ENCODE measurements at places on chromosomes 6 and 20.

DNA sequence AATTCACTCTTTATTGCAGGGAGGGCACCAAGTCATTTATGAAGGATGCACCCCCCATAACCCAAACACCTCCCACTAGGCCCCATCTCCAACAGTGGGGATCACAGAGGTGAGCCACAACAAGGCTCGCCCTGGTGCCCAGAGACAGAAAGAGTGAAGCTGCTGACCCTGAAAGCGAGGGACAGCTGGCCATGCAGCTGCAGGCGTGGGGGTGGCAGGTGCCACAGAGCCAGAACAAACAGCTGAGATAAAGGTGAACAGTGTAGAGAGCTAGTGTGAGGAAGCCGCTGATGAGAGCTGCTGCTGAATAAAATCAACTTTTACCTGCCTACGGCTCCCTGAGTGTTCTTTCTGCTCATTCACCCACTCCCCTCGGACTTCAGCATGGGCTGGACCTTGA, 18.8 kb upstream of the RGS17 start:
- DNase-seq, result no peak

GRCh38 chr6:105226598-105227294, 46.9 kb upstream of the POPDC3 start:
- no peak for DNase-seq

GRCh38 chr20:4507288-4507719, 214.4 kb upstream of the PRND start:
- peak; percentile 87 for DNase-seq

- no peak for DNase-seq
Observed at GRCh38 chr6:39610221-39610620, 115.0 kb downstream of the KIF6 start.

- peak; percentile 87 for DNase-seq
Observed at GRCh38 chr6:90098001-90098531, 198.6 kb downstream of the BACH2 start.

DNA sequence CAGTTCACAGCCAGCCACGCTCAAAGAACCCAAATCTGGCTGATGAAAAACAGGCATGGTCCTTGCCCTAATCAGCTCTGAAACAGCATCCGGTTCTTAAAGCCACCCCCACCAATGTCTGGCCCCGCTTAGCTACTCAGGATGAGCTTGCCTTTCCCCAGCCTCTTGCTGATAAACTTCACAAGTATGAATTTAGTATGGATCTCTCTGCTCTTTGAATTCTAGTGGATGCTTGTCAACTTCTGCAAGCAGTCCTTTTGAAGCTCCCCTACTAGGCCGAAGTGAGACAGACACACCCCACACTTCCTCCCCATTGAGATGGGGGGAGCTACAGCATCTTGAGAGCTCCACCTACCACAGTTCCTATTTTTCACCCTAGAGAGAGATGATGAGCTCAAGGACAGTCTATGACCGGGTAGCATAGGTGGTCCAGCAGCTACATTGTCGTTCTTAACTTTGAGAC, 36.7 kb downstream of the EBF4 start:
- DNase-seq, result no peak

DNA sequence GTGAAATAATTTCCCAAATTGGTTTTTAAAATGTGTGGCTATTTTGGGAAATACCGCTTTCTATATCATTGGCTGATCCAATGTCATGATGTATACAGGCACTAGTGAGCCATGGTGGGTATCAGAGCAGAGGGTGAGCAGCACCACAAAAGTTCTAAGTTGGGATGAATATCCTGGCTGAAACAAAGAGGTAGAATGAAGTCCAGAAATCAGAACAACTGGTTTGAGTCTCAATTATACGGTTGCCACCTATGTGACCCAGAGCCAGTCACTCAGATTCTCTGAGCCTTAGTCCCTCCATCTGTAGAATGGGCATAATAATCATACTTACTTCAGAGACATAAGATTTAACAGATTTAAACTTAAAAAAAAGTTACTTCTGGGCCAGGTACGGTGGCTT, 172.3 kb downstream of the ZFP64 start:
- DNase-seq, result no peak

DNA sequence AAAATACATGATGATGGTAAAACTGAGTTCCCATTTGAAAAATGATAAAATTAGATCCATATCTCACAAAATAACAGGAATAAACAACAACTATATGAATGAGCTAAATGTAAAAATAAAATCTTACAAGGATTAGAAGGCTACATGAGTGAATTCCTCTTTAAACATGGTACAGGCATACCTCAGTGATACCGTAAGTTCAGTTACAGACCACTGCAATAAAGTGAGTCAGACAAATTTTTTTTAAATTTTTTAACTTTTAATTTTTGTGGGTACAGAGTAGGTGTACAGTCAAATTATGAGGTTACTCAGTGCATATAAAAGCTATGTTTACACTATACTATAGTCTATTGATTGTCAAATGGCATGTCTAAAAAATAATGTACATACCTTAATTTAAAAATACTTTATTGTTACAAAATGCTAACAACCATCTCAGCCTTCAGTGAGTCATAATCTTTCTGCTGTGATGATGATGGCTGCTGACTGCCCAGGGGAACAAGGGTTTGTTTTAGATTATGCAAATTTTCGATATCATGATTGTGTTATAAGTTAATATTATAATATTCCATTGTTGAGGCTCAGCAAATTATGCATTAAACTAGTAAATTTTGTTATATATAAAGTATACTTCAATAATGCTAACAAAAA, 222.8 kb upstream of the RUNX2 start:
- DNase-seq, result no peak

DNA sequence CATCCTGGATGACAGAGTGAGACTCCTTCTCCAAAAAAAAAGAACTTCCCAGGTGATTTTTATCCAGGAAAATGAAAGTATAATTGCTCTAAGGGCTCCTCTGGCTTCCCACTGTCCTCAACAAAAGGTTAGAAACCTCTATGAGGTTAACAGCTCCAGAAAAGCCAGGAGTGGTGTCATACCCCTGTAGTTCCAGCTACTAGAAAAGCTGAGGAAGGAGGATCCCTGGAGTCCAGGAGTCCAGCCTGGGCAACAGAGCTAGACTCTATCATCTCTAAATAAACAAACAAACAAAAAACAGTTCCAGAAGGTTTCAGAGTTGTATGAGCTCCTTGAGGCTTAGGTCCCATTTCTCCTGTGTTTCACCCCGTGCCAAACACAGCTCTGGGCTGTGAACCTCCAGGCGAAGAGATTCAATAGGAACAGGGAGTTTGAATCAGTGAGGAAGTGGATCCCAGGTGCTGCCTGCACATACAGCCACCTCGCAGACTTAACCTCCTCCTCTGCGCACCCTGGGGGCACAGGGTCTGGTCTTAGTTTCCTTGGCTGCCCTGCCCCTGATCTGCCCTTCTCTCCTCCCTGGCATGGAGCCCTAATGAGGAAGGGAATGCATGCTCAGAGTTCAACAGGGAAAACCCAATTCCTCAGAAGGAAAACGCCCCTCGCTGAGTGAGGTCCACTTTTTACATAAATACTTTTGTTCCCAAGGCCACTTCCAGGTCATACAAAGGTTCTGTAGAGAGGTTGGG, 31.0 kb downstream of the ZC3H12D start:
- DNase-seq, result no peak

DNA sequence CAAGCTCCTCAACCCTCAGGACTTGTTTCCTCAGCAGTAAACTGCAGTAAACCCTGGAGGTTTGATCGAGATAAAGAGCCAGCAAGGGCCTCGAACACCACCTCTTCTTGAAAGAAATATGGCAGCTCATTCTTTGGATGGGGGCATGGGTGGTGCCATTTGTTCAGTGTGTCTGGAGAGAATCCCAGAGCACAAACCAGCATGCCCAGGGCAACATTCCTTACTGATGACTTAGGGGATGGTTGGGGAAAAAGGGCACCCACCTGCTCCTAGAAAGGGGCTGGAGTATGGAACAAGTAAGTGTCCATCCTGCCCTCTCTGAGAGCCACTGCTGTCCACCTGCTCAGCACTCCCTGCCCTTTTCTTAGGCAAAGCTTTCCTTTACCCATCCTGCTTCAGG, 31.3 kb upstream of the ZFAND3 start:
- peak; percentile 56 for DNase-seq

DNA sequence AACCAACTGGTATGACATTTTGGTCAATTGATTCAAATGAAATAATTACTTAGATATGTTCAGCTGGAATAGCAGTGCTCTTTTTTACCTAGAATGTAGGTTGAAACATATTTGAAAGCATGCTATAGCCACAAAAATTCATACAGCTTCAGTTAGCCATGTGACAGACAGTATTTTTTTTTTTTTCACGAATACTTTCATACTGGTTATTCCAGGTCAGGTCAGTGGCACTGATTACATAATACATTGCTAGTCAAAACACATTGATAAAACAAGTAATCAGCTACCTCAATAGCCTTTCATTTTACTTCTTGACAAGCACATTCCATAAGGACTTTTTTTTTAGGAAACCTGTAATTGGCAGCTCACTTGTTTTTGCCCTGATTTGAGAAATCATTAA, 222.6 kb downstream of the EYA4 start:
- no peak for DNase-seq

GRCh38 chr6:1527073-1527457, 82.7 kb upstream of the FOXC1 start:
- DNase-seq, result no peak

- no peak for DNase-seq
Observed at GRCh38 chr6:46469021-46469420, 22.2 kb downstream of the RCAN2 start.

DNA sequence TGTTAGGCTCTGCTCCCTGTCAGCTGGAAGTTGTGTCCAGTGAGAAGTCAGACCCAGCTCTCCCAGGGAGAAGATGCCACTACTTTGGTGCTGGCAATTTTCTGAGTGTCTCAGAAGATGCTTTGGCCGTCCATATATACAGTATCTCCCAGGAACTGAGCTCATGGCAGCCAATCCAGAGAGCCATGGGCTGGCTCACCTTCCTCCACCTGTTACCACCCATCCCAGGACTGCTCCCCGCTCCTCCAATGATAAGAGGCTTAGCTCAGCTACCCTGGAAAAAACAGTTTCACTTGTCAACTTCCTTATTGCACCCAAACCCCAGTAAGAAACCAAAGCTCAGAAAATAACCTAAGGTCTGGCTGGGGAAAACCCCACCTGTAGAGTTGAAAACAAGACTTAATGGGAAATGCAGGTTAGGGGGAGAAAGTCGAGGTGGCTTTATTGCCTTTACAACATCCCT, at the start of gene BNIP5:
Gene BNIP5, minus strand, starts transcription at position 110 of the 463 bp plus-strand sequence. CDS start 6,198 bp downstream, outside the sequence.
- DNase-seq, result no peak

DNA sequence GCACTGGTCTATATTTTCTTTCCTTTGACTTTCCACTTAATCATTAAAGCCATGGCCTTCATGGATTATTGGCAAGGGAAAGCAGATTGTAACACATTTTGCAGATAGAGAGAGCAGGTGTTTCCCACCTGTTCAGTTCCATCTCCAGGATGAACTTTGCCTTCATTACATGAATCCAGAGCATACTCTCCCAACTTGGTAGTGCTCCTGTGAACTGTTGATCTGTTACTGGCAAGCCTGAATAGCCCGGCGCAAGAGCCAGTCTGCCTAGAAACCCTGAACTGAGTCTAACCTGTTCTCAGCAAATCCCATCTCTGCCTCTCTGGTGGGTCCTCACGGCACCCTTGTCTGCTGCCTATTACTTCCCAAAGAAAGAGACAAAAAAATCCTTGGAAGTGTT, 210.3 kb downstream of the PLCB1 start:
- no peak for DNase-seq

DNA sequence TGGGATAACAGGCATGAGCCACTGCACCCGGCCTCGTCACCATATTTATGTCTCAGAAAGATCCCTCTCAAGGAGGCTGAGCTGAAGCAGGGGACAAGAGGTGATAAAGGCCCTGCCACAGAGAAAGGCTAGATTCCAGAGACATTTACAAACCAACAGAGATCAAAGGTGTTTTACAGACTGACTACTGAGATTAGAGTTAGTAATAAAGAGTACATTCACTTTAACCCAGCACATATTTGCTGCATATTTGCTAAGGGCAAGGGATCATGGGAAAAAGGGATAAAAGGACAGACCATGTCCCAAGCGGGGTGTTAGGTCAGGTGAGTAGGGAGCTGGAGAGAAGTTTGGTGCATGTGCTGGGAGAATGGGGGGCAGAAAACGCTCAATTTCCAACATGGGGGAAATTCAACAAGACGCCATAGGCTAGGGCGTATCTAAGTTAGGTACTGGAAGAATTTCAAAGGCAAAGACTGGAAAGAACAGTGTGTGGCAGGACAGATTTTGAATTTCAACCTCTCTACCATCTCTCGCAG, 43.8 kb upstream of the SEC63 start:
- DNase-seq, result no peak

- DNase-seq, result peak; percentile 41
Observed at GRCh38 chr6:26538572-26538902, 371 bp downstream of the HMGN4 start.

GRCh38 chr20:43022568-43022967, 167.1 kb downstream of the PTPRT start:
- DNase-seq, result no peak

DNA sequence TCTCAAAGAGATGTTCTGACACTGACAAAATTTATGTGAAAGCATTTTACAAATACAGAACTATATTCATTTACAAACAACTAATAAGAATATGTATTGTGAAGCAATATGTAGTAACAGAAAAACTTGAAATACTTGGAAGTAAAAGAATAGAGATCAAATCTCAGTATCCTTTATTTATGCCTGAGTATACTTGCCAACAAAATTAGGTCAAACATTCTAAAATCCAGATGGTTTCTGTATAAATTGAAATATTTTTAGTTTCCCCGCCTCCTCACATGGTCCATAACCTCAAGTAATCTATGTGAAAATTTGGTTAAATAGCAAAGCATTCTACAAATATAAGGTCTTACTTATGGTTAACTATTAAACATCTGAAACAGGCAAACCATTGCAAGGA, 545.4 kb downstream of the EYS start:
- no peak for DNase-seq

GRCh38 chr6:137218473-137218916, 690 bp downstream of the IFNGR1 start:
- peak; percentile 61 for DNase-seq

GRCh38 chr20:63124092-63124781, 91.7 kb downstream of the YTHDF1 start:
- peak; percentile 86 for DNase-seq

DNA sequence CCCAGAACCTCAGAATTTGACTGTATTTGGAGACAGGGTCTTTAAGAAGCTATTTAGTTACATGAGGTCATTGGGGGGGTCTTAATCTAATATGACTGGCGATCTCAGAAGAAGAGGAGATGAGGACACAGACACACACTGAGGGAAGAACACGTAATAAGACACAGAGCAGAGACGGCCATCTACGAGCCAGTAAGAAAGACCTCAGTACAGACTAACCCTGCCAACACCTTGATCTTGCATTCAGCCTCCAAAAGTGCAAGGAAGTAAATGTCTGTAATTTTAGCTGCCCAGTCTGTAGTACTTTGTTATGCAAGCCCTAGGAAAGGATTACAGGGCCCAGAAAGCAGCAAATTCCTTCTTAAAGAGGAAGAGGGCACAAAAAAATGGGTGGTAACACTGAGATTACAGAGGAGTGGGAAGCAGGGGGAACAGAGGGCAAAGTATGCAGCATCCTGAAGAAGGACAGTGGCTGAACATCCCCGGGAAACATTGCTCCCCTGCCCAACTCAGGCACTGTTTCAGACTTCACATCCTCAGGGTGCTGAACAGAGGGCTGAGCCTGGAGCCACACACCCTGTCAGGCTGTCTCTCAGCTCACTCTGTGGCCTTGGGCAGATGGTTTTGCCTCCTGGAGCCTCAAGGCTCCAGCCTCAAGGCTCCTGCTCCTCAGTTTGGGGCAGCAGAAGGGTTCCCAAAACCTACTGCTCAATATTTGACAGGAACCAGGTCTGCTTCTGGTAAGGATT, 27.9 kb upstream of the SIRPG start:
- DNase-seq, result no peak

- DNase-seq, result no peak
Observed at GRCh38 chr6:15023448-15023847, 222.4 kb upstream of the JARID2 start.

GRCh38 chr6:131917318-131917717, 33.9 kb downstream of the CCN2 start:
- no peak for DNase-seq
